Stimulated activated CD8-positive, alpha-beta memory T cell treated with anti-CD3 and anti-CD28 coated beads, Interleukin-7, amount 100 ng/mL, for 24 hours (primary cell): ENCODE measurements at places on chromosomes 2 and 18.

DNA sequence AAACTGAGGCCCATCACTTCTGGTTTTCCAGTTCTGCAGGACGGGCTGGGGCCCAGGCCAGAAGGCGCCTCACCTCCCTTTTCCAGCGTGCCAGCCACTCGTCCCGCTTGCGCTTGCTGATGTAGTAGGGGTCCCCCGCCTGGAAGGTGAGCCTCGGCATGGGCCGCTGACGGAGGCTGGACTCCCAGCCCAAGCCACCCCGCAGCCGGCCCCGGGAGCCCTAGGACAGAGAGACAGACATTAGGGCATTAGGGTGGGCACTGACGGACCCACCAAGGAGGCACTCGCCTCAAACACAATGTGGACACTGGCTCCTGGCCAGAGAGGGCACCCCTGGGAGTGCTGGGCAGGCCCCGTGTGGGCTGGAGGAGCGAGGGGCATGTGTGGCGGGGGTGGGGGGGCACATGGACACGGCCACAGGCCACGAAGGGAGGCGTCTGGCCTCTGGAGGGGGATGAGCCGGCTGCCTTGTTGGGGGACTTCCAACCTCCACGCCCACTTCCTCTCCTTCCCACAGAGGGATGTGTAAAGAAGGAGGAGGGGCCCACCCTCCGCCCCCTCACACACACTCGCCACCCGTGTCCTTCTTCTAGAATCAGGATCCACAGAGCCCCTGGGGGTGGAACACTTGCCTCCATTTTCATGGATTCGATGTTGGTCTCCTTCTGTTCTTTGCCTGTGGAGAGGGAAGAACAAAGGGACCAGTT, 66.7 kb downstream of the DNMT3A start:
- DNase-seq: no peak

DNA sequence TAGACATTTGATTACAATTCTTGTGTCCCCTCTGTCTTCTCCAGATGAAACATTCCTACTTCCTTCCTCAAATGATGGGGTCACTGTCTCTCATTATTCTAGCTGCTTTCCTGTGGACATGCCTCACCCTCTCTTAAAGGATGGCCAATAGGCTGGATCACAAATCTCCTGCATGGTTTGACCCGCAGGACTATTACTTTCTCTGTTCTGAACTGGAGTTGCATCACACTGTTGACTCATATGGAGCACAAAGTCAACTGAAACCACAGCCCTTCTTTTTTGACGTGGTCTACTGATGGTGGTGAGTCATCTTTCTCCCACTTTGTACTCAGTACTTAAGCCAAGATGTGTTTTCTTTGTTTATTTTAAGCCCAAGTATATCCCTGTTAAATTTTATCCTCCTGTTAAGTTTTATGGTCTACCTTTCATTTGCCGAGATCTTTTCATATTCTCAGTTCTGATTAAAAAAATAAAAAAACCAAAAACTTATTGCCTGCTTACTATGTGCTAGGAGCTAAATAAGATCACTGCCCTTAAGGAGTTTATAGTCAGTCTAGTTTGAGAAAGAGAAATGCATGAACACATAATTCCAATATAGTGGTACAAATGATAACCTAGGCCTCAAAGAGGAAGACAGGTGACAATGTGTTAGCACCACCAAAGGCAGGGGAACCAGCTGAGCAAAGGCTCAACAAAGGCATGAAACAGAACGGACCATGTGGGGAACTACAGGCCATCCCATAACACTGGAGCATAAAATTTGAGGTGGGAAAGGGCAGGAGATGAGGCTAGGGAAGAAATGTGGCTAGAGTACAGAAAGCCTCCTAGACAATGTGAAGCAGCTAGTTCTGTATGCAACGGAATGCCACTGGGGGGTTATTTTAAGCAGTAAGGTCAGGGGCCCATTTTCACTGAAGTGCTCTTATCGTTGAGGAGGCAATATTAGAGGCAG, 67.6 kb upstream of the ZFP36L2 start:
- no peak for DNase-seq

- no peak for DNase-seq
These were observed 87.0 kb downstream of the ZEB2 start for GRCh38 chr2:144432921-144433320.

- no peak for DNase-seq
These were observed 58.5 kb downstream of the SMAD7 start for GRCh38 chr18:48892146-48892855.

GRCh38 chr2:65277791-65278483, 50.3 kb downstream of the ACTR2 start:
- DNase-seq: no peak

GRCh38 chr2:222293660-222294630, 4.9 kb downstream of the PAX3 start:
- DNase-seq: no peak

DNA sequence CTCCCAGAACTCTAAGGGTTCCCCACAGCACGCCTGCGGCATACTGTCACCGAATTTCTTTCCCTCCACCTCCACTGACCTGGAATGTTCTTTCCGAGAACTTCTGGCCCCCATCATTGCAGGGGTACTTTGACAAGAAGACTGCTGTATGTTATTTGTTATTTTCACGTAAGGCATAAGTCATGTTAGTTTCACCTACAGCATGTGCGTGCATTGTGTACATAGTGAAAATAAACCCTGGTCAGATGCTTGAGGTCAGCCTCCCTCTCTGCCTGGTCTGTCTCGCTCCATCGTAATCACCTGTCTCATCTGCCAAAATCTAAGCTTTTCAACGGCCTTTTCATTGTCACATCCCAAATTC, 4.1 kb downstream of the ABCG8 start:
- no peak for DNase-seq
